EH (cell line): ENCODE measurements at places on chromosomes 6 and 20.

DNA sequence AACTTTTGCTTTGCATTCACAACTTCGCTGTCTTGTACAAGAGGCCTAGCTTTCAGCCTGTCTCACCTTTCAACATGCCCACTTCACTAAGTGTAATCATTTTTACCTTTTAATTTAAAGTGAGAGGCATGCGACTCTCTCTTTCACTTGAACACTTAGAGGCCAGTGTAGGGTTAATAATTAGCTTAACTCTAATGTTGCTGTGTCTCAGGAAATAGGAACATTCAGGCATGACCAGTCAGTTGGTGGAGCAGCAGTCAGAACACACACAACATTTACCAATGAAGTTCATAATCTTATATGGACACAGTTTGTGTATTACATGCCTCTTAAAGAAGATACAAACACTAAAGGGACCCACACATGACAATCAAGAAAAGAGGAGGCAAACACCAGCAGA lies 47.6 kb downstream of the HTR1B start:
- no peak for DNase-seq

DNA sequence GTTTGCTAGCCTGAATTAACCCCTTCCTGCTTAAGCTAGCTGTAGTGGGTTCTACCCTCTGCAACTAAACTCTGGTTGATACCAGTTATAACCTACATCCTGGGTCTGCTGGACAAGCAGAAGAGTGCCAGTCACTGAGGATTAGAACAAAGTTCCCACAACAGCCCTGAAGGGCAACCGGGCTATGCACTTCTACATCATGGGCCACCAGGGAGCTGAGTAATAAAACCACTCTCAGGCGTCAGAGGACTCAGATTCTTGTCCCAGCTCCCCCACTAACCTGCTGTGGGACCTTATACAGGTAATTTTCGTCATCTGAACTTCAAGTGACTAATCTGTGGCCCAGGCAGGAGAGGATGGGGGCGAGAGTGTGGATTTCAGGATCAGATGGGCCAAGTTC lies 56.8 kb downstream of the EYA2 start:
- no peak for DNase-seq

DNA sequence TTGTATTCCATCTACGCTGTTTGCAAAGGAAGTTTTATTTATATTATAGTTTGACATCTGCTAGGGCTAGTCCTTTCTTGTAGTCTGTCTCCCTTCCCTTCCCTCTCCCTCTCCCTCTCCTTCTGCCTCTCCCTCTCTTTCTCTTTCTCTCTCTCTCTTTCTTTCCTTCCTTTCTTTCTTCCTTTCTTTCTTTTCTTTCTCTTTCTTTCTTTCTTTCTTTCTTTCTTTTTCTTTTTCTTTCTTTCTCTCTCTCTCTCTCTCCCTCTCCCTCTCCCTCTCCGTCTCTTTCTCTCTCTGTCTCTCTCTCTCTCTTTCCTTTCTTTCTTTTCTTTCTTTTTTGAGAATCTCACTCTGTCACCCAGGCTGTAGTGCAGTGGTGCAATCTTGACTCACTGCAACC lies 137.8 kb downstream of the CDKAL1 start:
- no peak for DNase-seq

GRCh38 chr6:134374491-134375219 lies 56.7 kb upstream of the SGK1 start:
- peak; percentile 77 for DNase-seq

DNA sequence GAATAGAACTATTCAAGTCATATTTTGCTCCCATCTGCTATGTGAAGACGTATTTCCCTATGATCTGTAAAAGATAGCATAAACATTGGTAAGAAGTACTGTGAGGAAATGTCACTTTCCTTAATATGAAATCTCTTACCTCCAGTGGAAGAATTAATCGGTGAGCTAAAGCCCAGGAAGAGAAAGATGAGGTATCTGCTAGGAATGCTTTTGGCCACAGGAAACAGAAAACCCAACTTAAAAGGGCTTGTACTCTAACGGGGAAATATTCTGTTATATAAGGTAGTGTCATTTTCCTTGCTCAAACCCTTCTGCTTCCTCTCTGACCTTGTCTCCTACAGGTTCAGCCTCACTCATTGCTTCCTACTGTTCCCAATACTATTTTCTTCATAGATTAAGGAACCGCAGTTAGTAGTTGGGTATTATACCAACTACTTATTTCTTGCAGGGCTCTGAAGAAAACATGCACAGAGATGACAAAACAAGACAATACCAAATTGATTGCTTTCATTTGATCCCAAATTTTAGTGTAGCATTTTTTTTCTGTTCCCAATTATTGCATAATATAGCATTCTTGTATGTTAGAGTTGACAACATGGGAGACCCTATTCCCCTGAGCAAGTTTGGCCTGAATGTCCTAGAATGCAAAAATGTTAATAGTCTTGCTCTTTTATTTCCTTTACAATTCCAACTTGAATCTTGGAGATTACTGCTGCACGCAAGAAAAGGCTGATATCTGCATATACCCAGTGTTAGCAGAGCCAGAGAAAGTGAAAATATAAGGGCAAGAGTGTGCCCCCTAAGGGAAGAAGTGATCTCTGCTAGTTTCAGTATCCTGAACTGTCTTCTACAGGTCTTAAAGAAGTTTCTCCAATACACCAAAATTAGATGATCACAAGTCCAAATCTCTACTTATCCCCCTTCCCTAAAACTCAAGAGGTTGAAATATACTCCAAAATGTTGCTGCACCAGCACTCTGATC lies 65.3 kb downstream of the AFG1L start:
- DNase-seq, result peak; percentile 20
